NCI-H226 (cell line): ENCODE measurements at places on chromosomes 13 and 19.

DNA sequence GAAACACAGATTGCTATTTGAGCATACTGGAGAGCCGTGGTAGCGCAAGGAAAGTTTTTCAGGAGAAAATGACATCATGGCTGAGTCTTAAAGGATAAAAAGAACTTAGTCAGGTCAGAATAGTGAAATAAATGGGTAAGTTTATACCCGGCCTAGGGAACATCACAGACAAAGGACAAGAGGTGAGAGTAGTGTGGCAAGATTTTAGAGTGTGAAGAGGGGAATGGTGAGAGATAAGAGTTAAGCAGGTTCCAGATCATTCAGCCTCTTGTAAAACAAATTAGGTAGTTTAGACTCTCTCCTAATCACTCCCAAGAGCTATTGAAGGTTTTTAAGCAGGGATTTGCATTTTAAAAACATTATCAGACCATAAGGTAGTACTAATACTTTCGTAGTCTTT is 116.0 kb upstream of the MAB21L1 start:
- DNase-seq, result no peak

DNA sequence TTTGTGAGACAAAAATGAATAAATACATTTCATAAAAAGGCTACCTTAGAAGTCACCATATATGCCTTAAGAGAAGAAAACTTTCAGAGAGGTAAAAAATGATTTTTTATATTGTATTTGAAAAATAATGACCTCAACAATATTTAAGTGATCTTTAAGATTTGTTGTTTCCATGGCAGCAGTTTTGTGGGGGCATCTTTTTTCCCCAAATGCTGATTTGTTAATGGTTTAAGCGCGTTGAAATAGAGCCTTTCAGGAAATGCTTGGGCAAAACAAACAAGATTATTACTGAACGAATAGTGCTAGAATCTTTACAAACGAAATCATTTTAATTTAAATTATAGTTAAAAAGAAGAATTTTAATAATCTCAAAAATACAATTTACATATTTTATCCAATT is 103.1 kb upstream of the MYO16 start:
- no peak for DNase-seq

GRCh38 chr13:110875241-110875640 is 39.6 kb downstream of the ANKRD10 start:
- no peak for DNase-seq

GRCh38 chr19:12603714-12604113 is 6.9 kb downstream of the ZNF490 start:
- DNase-seq, result peak; percentile 12

- DNase-seq, result no peak
These were observed 873.0 kb downstream of the OLFM4 start for GRCh38 chr13:53901593-53901992.

GRCh38 chr13:105658431-105658830 is 877.0 kb downstream of the EFNB2 start:
- DNase-seq, result no peak

GRCh38 chr19:16595097-16595496 is 22.9 kb upstream of the SLC35E1 start:
- DNase-seq, result no peak

GRCh38 chr13:32852526-32852925 is 163.7 kb upstream of the KL start:
- DNase-seq, result no peak

DNA sequence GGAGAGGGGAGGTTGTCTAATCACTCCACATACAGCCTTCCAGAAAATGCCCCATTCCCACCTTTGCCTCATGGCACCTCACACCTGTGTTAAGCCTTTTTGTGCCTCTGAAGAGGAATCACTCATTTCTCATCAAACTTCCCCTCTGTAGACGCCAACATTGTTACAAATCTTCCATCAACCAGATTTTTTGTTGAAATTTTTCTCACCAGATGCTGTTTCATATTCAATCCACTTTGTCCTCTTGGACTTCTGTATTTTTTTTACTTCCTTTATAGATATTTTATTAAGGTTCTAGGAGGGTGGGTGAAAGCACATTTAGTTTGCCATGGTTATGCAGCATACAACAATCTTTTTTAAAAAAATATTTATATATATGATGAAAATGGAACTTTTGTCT is 74.0 kb downstream of the RUBCNL start:
- DNase-seq, result no peak

GRCh38 chr13:30186634-30187415 is 120.5 kb downstream of the KATNAL1 start:
- DNase-seq, result no peak

DNA sequence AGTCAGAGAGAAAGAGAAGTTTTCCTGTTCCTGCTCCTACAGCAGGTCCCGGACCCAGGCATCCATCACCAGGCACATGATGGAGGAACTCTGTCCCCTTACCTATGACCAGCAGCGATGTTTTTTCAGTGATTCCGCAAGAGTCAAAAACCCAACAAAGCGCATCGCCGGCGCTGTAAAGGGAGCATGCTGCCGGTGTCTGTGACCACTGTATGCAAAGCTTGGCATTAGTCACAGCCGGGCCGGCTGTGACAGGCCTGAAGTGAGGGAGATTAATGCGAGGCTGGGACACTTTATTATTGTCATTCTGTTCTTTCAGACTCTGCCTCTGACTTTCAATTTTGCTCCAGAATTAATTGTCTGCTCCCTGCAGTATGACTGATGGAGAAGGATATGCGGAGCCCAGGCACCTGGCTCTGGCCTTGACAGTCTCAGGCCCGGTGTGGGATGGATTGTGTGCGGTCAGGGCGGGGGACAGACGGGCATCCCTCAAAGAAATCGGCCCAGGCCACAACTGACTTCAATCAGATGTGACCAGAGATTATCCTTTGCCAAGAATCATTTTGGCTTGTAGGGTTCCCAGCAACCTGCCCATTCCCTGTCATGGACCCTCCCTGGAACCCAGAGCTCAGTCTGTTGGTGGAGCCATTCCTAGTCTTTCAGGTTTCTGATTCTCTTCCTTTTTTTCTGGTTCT is 462.0 kb upstream of the ZNF507 start:
- DNase-seq, result no peak

- no peak for DNase-seq
These were observed at the start of gene HPN for GRCh38 chr19:35041548-35042055. TSS of gene HPN (plus strand) at chr19:35041721. CDS start at chr19:35042507, 786 bp downstream.

- peak; percentile 90 for DNase-seq
These were observed 9.6 kb upstream of the SBNO2 start for GRCh38 chr19:1183543-1184172.

DNA sequence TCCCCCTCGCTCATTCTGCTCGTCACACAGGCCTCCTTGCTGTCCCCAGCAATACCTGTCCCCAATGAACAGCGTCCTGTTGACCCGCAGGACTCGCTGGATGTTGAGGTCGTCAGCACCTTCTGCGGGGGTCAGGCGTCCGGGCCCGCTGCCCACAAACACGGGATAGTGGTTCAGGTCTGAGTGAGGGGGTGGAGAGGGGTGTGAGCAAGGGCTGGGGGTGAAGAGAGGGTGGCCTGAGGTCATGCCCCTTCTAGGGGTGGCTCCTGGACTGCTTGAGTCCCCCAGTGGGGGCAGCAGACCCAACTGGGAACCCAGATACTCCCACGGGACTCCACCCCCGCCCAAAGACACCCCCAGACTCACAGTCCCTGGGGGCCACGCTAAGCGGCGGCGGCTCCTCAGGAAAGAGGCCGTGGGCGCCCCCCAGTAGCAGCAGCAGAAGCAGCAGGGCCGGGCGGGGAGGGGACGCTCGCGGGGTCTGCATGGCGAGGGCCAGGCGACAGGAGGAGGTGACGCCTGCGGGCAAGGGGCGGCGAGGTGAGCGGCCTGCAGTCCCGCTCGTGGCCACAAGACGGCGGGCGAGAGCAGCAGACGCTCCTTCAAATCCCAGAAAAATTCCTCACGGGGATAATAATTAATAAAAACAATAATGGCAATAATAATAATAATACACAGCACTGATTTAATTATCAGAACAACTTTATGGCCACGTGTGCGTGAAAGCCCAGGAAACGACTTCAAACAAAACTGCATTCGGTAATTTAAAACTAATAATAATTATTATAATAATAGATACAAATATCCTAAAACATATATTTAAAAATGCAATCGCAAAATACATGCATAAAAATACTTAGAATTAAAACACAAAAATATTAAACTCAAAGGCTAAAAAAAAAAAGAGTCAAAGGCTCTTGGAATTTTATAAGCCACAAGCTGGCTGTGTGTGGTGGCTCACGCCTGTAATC is 1.2 kb downstream of the SEMA6B start:
- DNase-seq, result no peak

DNA sequence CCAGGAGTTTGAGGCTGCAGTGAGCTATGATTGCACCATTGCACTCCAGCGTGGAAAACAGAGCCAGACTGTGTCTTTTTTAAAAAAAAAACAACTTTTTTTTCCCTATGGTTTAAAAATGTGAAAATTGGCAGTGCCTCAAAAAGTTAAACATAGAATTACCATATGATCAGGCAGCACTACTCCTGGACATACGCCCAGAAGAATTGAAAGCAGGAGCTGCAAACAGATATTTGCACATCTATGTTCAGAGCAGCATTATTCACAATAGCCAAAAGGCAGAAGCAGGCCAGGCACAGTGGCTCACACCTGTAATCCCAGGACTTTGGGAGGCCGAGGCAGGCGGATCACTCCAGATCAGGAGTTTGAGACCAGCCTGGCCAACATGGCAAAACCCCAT is 3.8 kb upstream of the RETN start:
- no peak for DNase-seq

DNA sequence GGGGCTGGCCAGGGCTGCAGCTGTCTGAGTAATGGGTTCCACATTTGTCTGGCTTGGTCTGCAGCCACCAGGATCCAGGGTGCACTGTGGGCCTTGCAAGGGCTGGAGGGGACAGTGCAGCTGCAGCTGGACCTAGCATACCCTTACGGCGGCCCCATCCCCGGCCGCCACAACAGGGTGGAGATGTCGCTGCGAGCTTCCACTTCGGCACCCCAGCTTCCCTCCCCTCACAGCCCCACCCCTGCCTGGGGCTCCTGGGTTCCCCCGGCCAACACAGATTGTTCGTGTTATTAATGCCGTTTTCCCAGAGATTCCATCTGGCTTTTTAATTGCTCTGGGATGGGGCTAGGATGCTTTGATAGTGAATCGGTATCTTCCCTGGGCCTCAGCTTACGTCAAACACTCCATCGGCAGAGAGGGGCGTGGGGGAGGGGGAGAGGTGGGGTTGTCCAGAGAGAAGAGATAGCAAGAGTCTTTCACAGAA is 5.8 kb downstream of the CEBPA start:
- DNase-seq, result no peak

DNA sequence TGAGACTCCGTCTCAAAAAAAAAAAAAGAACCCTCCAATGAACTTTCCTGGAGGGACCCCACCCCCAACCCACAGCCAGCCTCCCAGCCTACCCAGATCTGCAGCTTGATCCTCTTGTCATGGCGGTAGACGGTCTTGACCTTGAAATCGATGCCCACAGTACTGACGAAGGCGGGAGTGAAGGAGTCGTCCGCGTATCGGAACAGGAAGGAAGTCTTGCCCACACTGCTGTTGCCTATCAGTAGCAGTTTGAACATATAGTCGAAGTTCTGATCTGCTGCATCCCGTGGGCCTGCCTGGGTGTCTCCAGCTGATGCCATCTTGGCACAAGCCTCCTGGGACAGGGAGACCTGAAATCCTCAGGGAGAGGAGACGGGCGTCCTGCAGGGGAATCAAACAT is 2.4 kb downstream of the RAB3D start:
- DNase-seq, result no peak

- no peak for DNase-seq
These were observed 7.9 kb upstream of the C3 start for GRCh38 chr19:6728346-6728745.

- DNase-seq, result no peak
These were observed 38.1 kb downstream of the ZNF493 start for GRCh38 chr19:21434967-21435544.

GRCh38 chr19:32901504-32902161 is 32.1 kb upstream of the SLC7A9 start:
- no peak for DNase-seq

GRCh38 chr19:16319481-16319880 is 5.1 kb upstream of the KLF2 start:
- DNase-seq, result no peak

- no peak for DNase-seq
These were observed 88.2 kb upstream of the TSC22D1 start for GRCh38 chr13:44664308-44664707.

DNA sequence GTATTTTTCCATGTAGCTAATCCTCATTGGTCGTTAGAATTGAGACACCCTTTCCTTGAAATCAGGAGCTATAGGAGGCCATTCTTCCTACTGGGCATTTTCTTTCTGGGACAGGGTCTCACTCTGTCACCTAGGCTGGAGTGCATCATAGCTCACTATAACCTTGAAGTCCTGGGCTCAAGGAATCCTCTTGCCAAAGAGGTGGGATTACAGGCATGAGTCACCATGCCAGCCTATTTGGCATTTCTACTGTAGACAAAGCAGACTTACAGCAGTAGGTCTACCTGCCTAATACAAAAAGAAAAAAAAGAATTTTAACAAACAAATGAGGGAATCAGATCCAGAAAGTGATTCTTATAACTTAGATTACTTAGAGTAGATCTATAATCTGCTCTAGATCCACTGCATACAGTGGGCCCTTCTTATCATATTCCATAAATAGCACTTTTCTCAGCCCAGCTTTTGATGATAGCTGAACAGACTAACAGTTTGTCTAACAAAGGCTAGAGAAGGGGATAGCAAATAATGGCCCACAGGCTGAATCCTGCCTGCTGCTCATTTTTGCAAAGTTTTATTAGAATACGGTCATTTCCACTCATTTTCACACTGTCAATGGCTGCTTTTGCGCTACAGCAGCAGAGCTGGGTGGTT is 36.7 kb upstream of the USPL1 start:
- no peak for DNase-seq

GRCh38 chr13:38328699-38329098 is 21.0 kb upstream of the UFM1 start:
- DNase-seq, result no peak

- DNase-seq, result no peak
These were observed 33.7 kb downstream of the SIAH3 start for GRCh38 chr13:45817833-45818232.

DNA sequence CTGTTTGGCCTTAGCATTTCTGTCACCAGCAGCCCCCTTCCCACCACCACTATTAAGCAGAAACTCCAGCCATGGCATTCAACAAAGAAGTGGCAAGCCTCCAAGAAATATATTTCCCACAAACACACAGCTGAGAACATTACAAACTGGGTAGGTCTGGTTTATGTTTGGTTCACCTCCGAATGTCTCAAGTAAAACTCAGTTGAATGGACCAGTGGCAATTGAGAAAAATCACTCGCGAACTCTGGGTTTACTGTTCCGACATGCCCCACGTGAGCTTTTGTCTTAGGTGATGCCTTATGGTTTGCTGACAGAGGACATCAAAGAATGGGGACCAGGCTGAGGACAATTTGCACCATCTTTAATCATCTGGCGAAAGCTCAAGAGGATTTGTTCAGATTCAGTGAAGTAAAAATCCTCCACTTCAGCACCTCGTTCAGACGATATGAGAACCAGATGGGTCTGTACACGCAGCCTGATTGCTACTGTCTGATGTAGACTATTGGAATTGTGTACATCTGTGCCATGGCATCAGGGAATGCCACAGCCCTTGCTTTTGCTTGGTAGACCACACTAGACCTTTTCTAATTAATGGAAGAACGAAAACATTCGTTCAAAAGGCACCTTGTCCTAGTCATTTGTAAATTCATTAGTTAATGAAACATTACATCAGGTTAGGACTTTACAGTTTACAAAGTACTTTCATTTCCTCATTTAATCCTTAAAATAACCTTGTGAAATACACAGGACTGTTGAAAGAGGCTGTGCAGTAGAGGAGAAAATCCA is 59.4 kb downstream of the SLC10A2 start:
- DNase-seq, result no peak
